ENCODE measurements at places on chromosomes 7 and 10. TPM values are rescaled to one million over a fixed set of nuclear protein-coding genes. Genes with fewer than 3 reads are reported as not detected.

The TAF3 gene
- 0.92 TPM for total RNA-seq

The SPRN gene
- total RNA-seq, result not detected

The TRPV6 gene
- total RNA-seq, result not detected

The CALML3 gene
- not detected for total RNA-seq

The CALCR gene
- total RNA-seq, result not detected

The ZNF239 gene
- total RNA-seq, result 9.2 TPM

The TMEM196 gene
- total RNA-seq, result not detected

The GDF2 gene
- total RNA-seq, result not detected

The ANKRD30A gene
- not detected for total RNA-seq

The ZNF467 gene
- not detected for total RNA-seq

The PDE6C gene
- total RNA-seq, result not detected

The TSPAN15 gene
- total RNA-seq, result 7.5 TPM

The SCART1 gene
- total RNA-seq, result 1.5 TPM

The EMX2 gene
- total RNA-seq, result 0.33 TPM

The AOAH gene
- not detected for total RNA-seq

The SEC61G gene
- 1,484 TPM for total RNA-seq

The ANK3 gene
- total RNA-seq, result 1.7 TPM

The RP9 gene
- 19.2 TPM for total RNA-seq

The ZNF425 gene
- 1.9 TPM for total RNA-seq

The ABCB1 gene
- 0.81 TPM for total RNA-seq

The ZEB1 gene
- total RNA-seq, result 32.4 TPM

The MYOZ1 gene
- not detected for total RNA-seq

The GNGT1 gene
- total RNA-seq, result not detected

The GAD2 gene
- not detected for total RNA-seq

The EVX1 gene
- not detected for total RNA-seq

The SUN3 gene
- total RNA-seq, result not detected

The CNTNAP2 gene
- not detected for total RNA-seq

The MIOS gene
- total RNA-seq, result 21.3 TPM

The SPDYE11 gene
- total RNA-seq, result not detected

The DENND2A gene
- 25.4 TPM for total RNA-seq

The GFRA1 gene
- total RNA-seq, result 47.6 TPM

The MAGI2 gene
- total RNA-seq, result 0.49 TPM

The SPDYE16 gene
- total RNA-seq, result not detected

The NKX6-2 gene
- not detected for total RNA-seq

The EPO gene
- not detected for total RNA-seq

The DPYSL4 gene
- total RNA-seq, result 22.3 TPM

The FAM237B gene
- not detected for total RNA-seq

The LRIT1 gene
- total RNA-seq, result not detected

The SFTPA1 gene
- not detected for total RNA-seq

The KAT6B gene
- total RNA-seq, result 6.0 TPM

The VENTX gene
- total RNA-seq, result not detected

The SPDYE9 gene
- total RNA-seq, result not detected

Data from MG63 (cell line).